Stimulated activated CD8-positive, alpha-beta memory T cell treated with anti-CD3 and anti-CD28 coated beads, Interleukin-7, amount 100 ng/mL, for 24 hours (primary cell): ENCODE measurements at places on chromosomes 5 and 9.

DNA sequence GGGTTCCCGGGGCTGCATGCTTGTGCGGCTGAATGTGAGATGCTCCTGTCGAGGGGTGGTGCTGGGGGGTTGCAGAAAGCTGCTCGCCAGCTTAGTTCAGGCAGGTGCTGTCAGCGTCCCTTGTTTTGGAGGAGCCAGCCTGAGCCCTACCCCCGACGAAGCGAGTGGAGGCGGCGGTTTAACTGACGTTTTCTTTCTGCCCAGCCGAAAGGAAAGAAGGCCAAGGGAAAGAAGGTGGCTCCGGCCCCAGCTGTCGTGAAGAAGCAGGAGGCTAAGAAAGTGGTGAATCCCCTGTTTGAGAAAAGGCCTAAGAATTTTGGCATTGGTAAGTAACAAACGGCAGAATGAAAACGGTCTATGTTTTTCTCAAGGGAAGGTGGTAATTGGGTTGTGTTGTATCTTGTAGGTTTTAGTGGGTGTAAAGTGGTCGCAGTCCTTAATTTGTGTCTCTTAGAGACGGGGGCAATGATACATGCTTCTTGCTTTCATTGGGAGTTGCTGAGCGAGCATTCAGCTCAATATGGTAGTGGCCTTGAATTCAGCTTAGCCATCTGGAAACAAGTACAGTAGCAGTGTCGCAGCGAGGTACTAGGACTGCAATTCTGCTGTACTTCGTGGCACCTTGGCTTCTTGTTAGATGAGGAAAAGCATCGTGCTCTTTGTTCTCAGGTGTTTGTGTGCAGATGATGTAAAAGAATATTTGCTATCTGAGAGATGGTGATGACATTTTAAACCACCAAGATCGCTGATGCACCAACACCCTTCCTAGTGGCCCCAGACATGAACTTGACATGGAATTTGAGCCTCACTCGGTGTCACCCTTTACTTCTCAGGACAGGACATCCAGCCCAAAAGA lies 928 bp downstream of the RPL7A start:
- no peak for DNase-seq

DNA sequence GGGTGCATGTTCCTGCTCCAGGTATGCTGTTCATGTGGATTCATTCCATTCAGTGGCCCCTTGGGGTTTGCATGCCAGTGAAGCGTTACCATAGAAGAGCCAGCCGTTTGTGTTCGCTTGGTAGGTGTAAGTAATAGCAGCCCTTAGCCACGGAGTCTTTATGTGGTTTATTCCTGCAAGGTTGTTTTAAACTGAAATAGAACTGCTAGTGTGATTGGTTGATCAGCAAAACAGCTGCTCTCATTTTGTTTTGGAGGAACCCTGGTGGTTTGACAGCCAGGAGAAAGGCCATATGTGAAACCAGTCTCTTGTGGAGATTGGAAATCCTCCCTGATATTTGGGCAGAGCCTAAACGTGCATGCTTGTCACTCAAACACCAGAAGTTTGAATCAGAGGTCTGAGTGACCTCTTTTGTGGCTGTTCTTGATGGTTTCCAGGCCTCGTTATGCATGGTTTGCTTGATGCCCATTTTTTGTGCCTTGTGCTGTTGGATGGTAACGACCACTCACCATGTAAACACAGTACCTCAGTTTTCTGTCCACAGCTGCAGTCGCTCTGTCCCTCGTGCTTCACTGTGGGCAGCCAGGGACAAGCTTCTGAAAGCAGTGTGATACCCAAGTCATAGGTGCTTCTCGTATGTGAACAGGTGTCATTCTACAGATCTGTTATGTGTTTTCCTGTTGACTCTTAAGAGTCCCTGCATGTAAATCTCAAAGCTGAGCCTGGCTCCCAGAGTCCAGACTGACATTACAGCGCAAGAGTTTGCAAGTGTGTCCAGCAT lies 58.3 kb upstream of the NXNL2 start:
- no peak for DNase-seq

- DNase-seq: no peak
Observed at GRCh38 chr5:93477816-93478215, 103.2 kb downstream of the NR2F1-AS1 start.

- no peak for DNase-seq
Observed at GRCh38 chr9:82161876-82162275, 173.3 kb downstream of the SPATA31D1 start.

- no peak for DNase-seq
Observed at GRCh38 chr9:126304207-126304970, 22.2 kb upstream of the MVB12B start.

DNA sequence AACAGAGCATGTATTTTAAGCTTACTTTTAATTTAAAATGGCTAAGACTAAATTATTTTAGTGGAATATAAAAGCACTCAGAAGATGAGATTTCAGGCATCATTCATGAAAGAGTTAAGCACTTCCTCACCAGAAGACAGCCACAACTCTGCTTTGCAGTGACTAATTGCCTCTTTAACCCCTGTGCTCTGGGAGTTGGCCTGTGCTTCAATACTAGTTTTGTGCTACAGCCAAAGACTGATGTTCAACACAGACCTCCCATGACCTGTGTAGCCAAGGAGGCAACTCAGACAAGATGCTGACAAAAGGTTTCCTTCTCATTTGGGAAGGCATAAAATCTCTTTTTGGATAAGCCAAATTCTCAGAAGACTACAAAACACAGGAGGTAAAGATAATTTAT lies 353.5 kb downstream of the FBXL17 start:
- DNase-seq: no peak

DNA sequence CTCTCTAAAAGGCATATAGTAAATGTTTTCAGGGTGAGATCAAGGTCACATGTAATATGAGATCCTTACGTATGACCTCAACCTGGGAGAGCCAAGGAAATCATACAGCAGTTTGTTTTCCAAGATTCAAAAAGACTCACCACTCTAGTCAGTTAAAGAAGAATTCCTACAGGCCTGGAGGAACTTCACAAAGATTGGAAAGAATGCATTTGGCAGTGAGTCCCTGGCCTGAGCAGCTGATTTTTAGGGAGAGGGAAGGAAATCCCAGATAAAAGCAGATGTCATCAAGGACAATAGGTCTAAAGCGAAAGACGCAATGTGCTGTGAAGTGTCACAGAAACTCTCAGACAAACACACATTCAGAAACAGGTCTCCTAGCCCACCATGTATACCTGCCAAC lies 424.0 kb upstream of the ZNF462 start:
- DNase-seq: no peak

DNA sequence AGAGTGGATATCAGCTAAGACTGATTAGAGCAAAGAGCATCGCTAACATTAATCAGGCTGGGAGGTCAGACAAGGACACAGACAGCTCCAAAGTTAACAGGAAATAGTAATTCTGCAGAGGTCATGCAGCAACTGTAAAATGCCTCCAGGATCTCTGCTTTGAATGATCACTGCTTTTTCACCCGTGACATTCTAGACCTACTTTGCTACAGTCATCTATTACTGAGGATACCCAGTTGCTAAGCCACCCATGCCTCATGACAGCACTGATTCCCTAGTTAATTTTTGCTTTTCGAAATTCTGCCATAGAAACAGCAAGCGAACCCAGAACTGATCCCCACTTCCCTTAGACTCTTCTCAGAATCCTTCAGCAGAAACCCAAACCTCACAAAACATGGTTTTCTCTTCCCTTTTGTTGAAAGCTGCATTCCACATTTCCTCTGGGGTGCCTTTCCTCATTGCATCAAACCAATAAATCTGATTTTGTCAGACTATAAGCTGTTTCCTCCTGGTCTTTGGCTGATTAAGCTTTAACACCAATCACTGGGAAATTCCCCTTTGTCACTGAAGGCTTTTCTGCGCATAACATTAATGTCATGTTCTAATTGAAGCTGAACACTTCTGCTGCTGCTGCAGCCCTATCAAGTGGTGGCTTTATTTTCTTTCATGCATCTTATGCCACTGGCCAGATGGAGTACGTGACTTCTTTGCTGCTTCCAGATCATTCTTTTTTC lies 201.1 kb upstream of the CHD1 start:
- no peak for DNase-seq

DNA sequence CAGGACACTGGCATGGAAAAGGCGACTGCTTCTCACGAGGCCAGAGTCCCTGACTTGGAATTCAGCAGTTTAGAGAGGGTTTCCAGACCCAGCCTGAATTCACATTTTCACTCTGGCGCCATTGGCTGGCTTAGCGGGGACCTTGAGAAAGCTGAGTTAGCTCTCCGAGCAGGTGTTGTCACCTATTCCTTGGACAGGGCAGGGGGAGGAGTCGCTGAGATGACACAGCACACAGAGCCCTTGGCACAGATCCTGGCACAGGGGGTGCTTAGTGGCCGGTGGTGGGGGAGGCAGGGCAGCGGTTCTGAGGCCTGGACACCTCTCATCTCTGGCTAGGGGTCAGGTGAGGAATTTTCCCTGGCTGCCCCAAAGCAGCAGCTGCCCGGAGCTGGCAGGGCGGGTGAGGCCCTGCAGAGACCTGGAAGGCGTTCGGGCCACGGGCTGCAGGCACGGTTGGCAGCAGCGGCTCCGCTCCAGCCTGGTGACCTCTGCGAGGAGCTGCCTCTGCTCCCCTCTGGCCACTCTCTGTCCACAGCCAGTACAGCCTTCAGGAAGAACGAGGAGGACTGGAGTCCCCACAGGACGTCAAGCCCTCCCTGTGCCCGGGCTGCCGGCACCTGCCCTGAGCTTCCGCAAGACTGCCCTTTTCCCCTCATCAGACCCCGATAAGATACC lies 72.4 kb upstream of the RAPGEF1 start:
- DNase-seq: no peak

GRCh38 chr9:69347607-69348006 lies 22.6 kb downstream of the ENTREP1 start:
- no peak for DNase-seq

DNA sequence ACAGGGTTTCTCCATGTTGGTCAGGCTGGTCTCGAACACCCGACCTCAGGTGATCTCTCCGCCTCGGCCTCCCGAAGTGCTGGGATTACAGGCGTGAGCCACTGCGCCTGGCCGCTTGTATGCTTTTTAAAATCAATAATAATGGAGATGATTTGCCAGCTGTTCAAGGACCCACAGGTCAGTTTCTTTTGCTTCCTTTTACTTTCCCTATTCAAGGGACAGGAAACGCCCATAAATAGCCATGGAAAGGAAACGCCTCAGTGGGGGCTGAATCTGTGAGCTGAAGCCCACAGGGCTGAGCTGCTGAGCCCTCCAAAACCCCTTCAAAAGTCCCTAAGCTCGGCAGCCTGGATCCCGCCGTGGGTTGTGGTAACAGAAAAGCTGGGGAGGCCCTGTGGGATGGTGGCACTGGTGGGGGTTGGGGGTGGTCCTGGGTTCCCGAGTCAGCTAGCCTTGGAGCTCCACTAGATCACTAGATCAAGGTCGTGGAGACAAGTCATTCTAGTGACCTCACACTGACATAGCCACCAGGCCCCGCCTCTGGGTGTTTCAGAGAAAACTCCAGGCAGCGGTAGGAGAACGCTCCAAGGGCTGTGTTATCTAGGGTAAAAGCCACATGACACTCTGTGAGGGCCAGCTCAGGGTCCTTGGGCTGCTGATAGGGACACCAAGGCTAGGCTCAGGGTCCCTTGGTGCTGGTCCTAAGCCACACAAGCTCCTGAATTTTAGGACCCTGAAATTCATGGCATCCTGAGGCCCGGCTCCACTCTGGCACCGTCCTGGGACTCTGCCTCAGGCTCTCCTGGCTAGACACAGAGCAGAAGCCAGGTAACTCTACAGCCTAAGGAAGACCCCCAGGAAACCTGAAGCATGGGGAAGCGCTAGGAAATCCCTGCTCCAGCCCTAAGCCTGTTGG lies 18.0 kb upstream of the DUSP1 start:
- DNase-seq: no peak
